ENCODE measurements at places on chromosomes 2 and 18.

DNA sequence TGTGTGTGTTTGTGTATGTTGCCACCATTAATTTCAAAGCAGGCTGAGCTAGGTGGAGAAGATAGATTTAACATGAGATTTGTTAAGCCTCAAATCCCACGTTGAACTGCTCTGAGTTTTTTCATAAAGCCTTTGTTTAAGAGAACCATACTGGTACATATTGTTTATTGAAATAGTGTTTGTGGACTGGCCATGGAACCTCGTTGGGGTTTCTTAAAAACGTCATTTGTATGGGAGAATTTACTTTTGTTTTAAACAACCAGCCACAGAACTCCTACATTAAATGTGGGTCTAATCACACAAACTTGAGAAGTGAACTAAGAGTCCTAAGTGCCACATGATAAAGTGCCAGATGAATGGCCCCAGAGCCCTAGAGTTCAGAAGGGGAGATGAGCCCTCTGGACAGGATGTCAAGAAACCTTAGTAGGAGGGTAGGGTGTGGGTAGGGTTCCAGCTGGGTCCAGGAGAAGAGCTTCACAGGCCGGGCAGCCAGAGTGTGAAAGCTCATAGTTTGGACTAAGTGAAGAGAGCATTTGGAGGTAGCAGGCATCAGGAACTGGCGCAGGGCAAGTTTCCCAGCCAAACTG is 120.6 kb upstream of the EML6 start:
- no peak for DNase-seq

GRCh38 chr2:26710743-26711456 is 18.4 kb downstream of the KCNK3 start:
- peak; percentile 75 for DNase-seq

DNA sequence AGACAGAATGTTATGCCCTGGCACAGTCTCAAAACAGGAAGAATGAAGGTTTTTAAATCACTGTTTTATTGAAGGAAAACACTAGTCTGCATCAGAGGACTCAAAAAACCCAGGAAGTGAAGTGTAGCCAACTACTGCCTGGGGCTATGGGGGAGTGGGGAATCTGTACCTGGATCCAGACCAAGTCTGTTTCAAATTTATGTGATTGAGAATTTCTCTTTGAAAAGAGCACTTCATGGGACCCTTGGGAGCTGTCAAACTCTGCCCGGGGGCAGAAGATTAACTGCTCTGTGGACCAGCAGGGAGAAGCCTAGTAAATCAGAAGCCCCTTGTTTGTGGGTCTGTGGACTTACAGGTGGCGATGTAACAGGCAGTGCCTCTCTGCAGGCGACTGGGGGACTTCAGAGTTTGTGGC is 45.3 kb upstream of the TANC1 start:
- DNase-seq = no peak

GRCh38 chr2:47509821-47510385 is 106.9 kb downstream of the MSH2 start:
- DNase-seq = no peak

- peak; percentile 97 for DNase-seq
These were observed at the start of gene CHMP3 for GRCh38 chr2:86562922-86563649. CHMP3 (minus strand) TSS chr2:86563443; CDS start chr2:86563348, 95 bp downstream.

- peak; percentile 24 for DNase-seq
These were observed 62.0 kb upstream of the SLC35F5 start for GRCh38 chr2:113818382-113818951.

GRCh38 chr2:205706769-205707381 is 24.6 kb downstream of the NRP2 start:
- peak; percentile 83 for DNase-seq

GRCh38 chr2:45496869-45497268 is 114.2 kb downstream of the SRBD1 start:
- DNase-seq = no peak

DNA sequence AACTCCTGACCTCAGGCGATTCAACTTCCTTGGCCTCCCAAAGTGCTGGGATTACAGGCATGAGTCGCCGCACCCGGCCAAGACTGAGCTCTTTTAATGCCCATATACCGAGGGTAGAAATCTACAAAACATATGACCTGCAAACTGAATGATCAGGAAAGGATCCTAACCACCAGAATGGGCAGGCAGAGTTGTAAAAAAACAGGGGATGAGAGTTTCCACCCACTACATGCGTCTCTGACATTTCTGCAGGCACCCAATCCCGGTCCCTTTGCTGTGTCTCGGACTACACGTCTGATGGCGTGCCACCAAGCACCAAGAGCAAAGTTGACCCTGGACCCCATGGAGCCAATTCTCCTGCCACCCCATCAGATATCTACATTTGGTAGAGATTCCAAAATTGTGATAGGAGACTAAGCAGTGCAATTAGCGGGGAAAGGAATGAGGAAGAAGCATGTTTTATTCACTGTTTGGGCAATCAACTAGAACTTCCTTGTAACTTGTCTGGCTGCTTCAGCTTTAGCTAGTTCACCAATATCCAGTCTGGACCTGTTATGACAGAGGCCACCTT is 74.1 kb downstream of the ATP8B1 start:
- no peak for DNase-seq

DNA sequence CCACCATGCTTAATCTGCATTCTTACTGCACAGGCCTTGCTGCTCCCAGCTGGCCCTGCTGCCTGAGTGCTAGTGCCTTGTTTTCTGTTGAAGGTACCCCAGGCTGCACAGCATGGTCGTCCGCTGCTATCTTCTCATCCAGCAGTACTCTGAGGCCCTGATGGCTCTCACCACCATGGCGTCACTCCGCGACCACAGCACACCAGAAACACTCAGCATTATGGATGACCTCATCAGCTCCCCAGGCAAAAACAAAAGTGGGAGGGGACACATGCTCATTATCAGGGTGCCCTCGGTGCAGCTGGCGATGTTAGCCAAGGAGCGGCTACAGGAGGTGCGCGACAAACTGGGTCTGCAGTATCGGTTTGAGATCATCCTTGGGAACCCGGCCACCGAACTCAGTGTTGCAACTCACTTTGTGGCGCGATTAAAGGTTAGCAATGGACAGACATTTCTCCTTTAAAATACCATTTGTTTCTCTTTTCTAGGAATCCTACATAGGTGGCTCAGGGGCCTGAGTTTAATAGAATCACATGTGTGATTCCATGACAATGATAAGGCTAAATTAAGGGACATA is 110.5 kb downstream of the ESCO1 start:
- no peak for DNase-seq

GRCh38 chr18:22048221-22048620 is 121.2 kb upstream of the GATA6 start:
- DNase-seq = no peak

GRCh38 chr2:62489162-62489561 is 16.8 kb downstream of the TMEM17 start:
- no peak for DNase-seq

DNA sequence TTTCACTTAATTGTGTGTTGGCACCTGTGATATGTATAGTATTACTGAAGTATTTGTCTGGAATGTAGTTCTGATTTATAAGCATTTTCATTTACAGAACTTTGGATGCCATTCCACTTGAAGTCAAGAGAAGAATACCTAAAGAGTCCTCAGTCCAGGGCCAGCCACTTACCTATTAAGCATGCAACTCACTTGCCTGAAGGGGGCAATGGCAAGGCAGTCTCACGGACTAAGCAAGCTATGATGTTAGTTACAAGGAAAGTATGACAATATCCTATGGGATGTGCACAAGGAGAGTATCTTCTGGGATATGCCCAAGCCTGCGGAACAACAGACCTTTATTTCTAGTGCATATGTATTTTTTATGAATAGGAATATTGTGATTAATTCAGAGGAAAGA is 369.4 kb upstream of the GCFC2 start:
- no peak for DNase-seq

DNA sequence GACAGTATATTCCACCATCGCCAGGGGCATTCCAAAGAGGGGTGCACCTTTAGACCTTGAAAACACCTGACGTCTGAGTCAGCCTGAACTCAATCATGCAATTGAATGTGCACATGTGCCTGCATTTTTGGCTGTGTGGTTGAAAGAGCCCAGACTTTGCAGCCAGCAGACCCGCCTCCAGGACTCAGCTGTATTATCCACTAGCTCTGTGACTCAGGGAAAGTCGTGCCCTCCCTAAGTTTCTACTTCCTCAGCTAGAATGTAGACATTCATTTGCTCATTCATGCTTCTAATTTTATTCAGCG is 94.2 kb downstream of the LRRC30 start:
- DNase-seq = no peak

- no peak for DNase-seq
These were observed 313.4 kb upstream of the ID2 start for GRCh38 chr2:8368463-8368862.

DNA sequence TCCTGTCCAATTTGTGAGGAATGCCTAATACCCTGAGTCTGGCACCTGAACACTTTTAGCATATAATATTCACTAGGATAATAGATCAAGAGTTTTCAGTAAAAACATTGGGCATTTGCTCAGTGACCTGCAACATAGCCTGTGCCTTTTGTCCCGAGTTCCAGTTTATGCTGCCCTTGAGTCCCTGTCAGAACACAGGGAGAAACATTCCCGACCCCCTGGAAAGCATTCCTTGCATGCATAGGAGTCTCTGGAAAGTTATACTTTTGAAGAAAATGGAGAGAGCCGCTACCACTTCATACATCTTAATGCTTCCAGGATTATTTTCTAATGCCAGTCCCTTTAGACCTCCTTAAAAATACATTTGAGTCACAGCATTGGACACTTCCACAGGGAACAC is 107.3 kb downstream of the PLCL1 start:
- no peak for DNase-seq

- DNase-seq = no peak
These were observed 125.0 kb downstream of the MTCL1 start for GRCh38 chr18:8830067-8831060.

GRCh38 chr2:102967451-102967850 is 205.6 kb downstream of the TMEM182 start:
- DNase-seq = no peak

GRCh38 chr2:31163011-31163539 is 24.8 kb upstream of the GALNT14 start:
- no peak for DNase-seq

GRCh38 chr2:108615480-108616090 is 81.3 kb downstream of the LIMS1 start:
- no peak for DNase-seq

GRCh38 chr2:134518101-134518500 is 200.7 kb downstream of the TMEM163 start:
- no peak for DNase-seq

- DNase-seq = peak; percentile 44
These were observed 45.6 kb upstream of the TMEM178A start for GRCh38 chr2:39620067-39620466.

DNA sequence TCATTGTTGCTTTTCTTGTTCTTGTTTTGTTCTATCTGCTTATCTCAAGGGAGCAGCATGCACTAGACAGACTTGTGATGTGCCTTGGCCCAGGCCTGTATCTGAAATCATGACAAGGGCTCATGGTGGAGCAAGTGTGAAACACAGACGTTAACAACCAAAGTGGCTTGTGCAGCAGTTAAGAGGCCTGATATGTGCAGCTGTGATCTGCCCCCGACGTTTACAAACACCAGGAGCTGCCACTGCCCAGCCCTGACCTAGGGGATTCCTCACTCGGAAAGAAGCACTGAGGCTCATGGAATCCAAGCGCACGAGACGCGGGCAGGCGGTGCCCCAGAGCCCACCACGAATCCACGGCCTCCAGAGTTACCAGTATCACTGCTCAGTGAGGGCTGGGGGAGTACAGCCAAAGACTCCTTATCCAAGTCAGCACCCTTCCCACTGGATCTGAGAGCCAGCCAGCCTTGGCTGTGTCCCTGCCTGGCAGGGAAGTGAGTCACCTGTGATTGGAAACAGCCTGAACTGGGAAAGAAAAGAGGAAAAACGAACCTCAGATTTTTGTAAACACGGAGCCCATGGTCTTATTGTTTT is 62.3 kb upstream of the SNTG2 start:
- no peak for DNase-seq

- DNase-seq = no peak
These were observed 541.8 kb upstream of the CDH2 start for GRCh38 chr18:28718696-28719095.

DNA sequence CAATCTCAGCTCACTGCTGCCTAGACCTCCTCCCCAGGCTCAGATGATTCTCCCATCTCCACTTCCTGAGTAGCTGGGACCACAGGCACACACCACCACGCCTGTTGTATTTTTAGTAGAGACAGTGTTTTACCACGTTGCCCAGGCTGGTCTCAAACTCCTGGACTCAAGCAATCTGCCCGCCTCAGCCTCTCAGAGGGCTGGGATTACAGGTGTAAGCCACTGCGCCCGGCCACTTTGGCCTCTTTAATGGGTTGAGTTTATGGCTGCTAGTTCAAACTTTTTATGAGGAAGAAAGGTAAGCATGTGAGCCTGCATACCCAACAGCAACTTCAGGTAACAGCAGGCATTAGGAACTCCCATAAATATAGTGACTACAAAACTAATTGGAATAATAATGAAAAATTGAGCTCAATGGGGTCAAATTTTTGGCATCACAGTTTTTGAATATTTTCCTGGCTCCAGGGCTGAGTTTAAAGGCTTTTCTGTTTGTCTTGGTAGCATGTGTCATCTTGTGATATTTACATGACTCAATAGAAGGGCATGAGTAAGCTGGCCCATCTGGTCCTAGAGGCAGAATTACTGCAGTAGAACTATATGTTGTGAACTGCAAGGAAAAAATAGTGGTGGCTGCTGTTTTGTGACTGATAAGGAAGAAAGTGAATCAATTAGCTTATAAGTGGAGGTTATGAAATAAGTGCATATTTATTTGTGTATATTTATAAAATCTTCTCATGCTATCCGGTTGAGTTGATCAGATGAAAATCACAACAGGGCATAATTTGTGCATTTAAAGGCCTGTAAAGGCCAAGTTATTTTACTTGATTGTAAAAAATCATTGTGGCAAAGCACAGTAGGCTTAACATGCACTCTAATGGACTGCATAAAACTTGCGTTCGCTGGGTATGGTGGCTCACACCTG is 24.8 kb downstream of the GALM start:
- DNase-seq = no peak

GRCh38 chr18:37663446-37663845 is 97.8 kb upstream of the CELF4 start:
- DNase-seq = no peak

DNA sequence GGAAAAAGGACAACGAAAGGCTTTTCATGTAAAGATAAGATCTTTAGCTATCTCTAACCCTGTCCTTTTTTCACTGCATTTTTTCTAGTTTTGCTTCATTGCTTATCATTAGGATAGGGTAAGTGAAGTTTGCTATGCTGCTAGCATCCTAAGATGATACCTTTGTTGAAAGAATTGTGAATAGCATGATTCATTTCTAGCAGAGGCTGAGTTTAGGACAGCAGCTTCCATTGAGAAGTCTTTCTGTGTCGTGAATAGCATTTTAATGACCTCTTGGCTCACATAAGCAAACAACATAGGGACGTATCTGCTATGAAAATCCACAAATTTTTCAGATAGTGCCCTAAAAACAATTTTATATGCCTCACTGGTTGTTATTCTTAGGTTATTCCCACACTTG is 36.4 kb upstream of the GAREM2 start:
- DNase-seq = no peak

DNA sequence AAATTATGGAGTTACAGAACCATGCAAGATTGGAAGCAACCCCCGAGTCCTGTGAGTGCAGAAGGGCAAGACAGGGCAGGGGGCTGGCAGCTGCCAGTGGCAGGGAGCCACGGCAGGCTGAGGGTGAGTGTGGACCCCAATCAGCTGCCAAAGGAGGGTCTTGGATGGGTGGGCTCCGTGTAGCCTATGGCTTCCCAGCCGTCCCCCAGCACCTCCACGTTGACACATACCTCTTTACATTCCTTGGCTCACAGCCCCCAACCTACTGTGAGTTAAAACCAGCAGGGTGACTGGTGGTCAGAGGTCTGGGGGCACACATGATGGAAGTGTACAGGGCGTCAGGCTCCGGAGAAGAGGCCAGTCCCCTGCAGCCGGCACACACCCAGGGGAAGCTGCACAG is 60.9 kb upstream of the SALL3 start:
- no peak for DNase-seq

Data from heart left ventricle (tissue), 16 donors.